ENCODE measurements at places on chromosomes 2 and 18.

- DNase-seq: peak; percentile 79
These were observed 46.9 kb upstream of the USP14 start for GRCh38 chr18:111306-112014.

DNA sequence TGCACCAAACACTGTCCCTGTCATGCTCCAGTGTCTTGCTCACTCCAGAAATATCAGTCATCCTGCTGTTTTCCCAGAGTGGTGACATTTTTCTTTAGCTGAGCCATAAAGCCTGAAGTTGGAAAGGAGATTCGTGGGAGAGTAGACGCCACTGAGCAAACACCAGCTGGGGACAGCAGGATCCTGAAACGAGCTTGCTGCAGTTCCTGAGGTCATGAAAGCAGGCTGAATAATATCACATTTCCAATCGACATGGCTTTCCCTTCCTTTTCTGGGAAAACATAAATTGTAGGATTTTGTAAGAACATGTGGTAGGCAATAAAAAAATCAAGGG lies 276.4 kb downstream of the CDCA7 start:
- DNase-seq: peak; percentile 33

GRCh38 chr2:233098618-233099017 lies 38.5 kb downstream of the INPP5D start:
- DNase-seq: peak; percentile 57

GRCh38 chr18:68713796-68714195 lies 1.1 kb downstream of the TMX3 start:
- no peak for DNase-seq

- DNase-seq: peak; percentile 48
These were observed 182.5 kb upstream of the HS6ST1 start for GRCh38 chr2:128501006-128501690.

DNA sequence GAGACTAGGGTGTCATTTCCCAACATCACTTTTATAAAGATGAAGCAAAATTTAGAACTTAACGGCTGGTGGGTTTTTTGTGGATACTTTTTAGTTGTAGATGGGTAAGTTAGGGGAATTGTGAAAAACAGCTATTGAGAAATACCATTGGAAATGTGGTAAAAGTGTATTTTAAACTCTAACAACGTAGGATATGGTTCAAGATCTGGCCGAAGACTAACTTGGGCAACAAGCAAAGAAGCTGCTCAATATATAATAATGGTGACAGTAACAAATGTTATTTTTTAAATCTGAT lies 1.6 kb downstream of the DNAH7 start:
- DNase-seq: no peak

- DNase-seq: no peak
These were observed 187.7 kb downstream of the IRS1 start for GRCh38 chr2:226611944-226612318.

- no peak for DNase-seq
These were observed 90.8 kb downstream of the EPAS1 start for GRCh38 chr2:46387886-46388515.

- no peak for DNase-seq
These were observed 103.6 kb upstream of the TMEM200C start for GRCh38 chr18:5998907-5999306.

DNA sequence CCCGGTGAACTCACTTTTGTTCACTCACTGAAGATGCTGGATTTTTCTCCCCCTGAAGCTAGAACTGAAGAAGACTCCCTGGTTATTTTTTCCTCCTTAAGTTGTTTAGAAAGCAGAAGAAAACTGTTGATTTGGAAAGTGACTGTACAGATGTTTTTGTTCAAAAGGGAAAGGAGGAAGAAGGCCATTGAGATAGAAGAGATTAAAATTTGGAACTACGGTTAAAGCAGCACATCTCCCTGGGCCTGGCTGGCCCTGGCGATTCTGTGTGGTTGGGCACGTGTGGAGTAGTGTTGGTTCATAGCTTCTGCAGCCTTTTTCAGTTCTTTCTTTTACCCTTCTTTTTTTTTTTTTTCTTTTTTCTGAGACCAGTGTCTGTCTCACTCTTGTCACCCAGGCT lies 109.2 kb downstream of the MAP4K4 start:
- peak; percentile 40 for DNase-seq

GRCh38 chr2:236970656-236971010 lies 115.1 kb upstream of the COPS8 start:
- no peak for DNase-seq

DNA sequence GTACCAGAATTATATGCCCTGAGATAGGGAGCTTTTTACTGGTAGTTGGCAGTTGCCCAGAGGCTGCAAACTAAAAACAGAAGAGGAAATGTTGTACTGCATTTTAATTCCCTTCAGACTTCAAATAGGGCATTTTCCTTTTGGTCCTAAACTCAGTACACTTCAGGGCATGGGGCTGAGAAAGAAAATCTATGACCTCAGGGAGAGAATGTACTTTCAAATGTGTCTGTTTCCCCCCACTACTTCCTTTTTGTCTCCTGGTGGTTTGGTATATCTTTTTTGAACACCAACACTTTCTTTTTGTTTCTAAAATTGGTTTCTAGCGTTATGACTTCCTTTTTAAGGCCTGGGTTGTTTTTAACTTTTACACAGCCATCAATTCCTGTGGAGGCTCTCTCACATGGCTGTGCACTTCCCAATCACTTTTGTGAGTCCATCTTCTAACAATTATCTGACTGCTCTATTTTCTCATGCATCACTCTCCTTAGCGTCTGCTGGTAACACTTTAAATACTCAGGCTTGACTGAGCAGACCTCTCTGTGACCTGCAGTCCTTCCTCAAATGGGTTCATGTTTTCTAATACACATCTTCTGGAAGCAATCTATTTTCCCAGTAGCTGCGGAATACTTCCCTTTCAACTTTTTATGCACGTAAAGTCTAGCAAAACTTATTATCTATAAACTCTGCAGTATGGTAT lies 596.0 kb downstream of the LRP1B start:
- no peak for DNase-seq

DNA sequence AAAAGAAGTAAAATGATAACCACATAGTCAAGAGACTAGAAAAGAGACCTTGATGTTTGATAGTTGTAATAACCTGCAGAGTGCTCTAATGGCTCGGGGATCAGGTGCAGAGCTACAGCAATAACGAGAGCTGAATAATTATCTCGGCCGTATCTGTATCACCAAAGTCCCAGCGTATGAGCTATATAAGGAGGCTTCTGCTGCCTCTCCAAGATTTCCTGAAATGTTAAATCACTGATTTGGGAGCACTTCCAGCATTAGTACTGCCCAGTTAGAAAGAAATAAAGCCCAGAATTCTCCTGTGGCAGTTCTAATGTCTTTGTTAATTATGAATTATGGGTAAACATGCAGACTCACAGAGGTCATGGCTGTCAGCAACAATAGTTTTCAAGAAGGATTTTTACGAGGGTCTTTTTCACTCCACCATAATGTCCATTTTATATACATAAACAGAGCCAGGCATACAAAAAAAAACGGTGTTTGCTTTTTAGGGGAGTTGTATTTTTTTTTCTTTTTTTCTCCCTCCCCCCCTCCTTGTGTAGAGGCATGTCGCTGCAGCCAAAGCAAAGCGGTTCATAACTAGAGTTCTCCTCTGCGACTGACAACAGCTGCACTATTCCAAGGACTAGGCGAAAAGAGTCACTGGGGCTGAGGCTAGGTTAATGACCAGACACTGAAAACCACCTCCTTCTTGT lies 168.3 kb upstream of the VRK2 start:
- no peak for DNase-seq

GRCh38 chr2:3348767-3349166 lies 28.9 kb downstream of the EIPR1 start:
- no peak for DNase-seq

DNA sequence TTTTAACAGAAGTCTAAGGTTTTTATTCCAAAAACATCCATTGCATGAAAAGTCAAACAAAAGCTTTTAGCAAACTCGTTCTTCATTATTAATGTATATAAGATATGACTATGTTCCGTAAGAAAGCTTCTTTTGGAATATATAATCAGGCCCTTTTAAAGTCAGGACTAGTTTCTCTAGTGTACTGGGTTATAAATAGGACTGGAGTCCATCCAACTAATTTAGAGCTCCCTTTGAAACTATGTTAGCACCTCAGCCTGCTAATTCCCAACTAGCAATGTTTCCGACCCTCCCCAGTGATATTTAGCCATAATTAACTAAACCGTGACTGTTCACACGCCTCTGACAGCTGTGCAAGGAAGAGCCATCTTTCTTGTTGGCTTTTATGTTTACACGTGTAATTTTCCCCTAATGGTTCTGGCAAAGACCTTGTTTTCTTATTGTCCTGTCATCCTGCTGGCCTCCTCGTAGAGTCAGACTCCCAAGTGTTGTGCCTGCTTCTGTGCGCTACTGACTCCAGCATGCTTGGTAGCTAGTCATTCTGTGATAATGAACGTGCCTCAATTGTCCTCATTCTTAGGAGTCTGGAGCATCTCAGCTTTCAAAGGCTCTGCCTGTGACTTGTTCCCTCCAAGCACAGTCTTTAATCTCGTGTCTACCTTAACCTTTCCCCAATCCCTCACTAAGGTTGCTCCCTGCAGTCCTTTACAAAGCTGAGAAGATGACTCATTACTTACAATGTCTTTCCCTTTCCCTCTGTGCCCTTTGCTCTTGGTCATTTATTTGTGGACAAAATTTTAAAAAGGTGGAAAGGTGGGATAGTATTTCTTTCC lies 172.2 kb upstream of the RASGRP3 start:
- no peak for DNase-seq

DNA sequence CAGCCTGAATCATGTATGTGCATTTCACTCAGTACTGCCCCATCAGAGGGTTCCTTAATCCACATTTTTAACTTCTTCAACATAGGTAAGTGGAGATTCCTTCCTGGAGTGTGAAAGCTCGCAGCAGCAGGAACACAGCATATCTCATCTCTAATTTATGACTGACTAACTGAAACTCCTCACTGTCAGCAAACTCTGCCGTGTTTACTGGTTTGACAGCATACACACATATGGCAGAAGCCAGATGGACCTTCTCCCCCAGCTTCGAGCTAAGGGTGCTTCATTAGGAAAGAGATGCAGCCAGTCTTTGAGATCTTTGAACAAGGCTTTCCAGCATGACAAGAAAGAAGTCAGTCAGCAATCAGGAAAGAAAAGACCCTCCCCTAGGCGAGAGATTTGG lies 200.3 kb upstream of the ACVR2A start:
- no peak for DNase-seq

DNA sequence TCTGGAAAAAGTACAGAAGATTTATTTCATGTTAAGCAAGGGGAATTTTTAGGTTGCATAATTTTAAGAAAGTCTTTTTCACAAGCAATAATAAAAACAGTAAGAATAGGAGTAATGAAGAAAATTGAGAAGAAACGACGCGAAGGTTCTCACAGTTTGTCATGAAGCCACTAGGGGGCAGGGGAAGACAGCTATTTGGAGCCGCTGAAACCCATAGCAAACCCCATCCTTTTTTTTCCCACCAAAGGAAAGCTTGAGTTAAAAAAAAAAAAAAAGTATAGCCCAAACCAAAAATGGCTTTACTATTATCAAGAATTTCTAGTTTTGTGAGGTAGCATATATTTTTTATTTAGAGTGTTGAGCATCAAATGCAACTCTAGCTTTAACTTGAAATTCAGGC lies 300.9 kb downstream of the PHLPP1 start:
- no peak for DNase-seq

- DNase-seq: no peak
These were observed 6.2 kb downstream of the SPAG16 start for GRCh38 chr2:213290501-213290900.

GRCh38 chr2:37317746-37318145 lies 6.9 kb downstream of the PRKD3 start:
- DNase-seq: no peak

- peak; percentile 62 for DNase-seq
These were observed 5.3 kb upstream of the NPPC start for GRCh38 chr2:231931481-231931915.

- DNase-seq: no peak
These were observed 407.5 kb downstream of the RNF144A start for GRCh38 chr2:7324706-7325105.

DNA sequence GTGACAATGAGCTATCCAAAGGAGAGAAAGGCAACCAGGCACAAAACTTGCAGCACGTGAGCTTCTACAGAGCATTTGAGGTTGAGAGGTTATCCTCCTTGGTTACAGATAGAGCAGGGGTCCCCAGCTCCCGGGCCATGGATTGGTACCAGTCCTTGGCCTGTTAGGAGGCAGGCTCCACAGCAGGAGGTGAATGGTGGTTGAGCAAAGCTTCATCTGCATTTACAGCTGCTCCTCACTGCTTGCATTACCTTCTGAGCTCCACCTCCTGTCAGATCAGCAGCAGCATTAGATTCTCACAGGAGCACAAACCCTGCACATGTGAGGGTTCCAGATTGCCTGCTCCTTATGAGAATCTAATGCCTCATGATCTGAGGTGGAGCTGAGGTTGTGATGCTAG lies 57.8 kb upstream of the ST8SIA3 start:
- DNase-seq: no peak

GRCh38 chr2:205484215-205484614 lies 198.1 kb upstream of the NRP2 start:
- DNase-seq: no peak

DNA sequence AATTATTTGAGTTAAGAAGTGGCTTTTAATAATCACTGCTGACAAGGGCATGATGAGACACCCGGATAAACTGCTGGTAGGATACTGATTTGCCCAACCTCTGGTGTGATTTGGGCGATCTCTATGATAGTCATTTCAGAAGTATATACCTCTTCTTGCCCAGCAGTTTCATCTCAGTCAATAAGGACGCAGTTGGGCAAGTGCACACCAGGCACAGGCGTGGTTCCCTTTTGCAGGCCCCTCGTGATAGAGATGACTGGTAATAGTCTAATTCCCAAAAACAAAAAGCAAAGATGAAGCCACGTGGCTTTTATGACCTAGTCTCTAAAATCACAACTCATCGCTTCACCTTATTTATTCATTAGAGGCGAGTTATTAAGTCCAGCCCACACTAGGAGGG lies 246.4 kb downstream of the PRKCE start:
- DNase-seq: no peak

DNA sequence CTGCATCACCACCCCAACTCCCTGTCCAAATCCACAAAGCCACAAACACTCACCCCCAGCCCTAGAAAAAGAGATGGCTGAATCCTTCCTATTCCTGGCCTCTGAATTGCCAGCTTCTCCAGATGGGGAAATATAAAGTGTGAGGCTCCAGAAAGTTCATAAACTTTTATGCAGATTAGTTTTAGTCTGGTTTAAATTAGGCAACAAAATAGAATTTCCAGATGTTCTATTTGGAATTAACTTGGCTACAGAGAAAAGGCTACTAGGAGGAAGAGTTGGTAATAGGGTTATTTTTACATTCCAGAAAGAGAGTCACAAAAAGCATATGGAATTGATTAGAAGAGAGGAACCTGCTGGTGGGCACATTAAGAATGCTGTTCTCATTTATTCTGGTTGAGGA lies 56.0 kb downstream of the EN1 start:
- no peak for DNase-seq

GRCh38 chr2:110770959-110771431 lies 38.6 kb downstream of the ACOXL start:
- peak; percentile 55 for DNase-seq

GRCh38 chr2:11875481-11875880 lies 129.0 kb downstream of the LPIN1 start:
- DNase-seq: no peak

DNA sequence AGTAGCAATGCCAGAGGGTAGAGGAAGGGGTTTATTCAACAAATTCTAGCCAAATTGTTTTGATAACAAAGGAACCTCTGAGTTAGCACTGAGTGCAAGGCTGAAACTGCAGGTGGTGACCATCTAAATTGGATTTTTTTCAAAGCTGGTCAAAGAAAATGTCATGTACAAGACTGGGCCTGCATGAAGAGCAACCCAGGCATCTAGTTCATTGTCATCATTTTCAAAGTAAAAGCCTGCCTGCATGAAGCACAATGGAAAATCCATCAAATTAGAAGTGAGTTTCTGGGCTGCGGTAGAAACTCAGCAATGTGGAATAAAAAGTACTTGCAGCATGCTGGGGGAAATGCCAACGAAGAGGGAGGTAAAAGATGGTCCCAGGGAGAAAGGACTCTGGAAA lies 80.8 kb upstream of the PPP1CB start:
- no peak for DNase-seq

Data from left ventricle myocardium superior (tissue), 1 donor.